ENCODE measurements at places on chromosomes 12 and 14. TPM values are rescaled to one million over a fixed set of nuclear protein-coding genes. Genes with fewer than 3 reads are reported as not detected.

The RSRC2 gene
- 138 TPM for total RNA-seq

The LALBA gene
- not detected for total RNA-seq

The P2RX2 gene
- not detected for total RNA-seq

The BCL2L14 gene
- not detected for total RNA-seq

The OTOGL gene
- total RNA-seq: 0.16 TPM

The DCAF11 gene
- total RNA-seq: 44.6 TPM

The PTCSC3 gene
- not detected for total RNA-seq

The PLEKHD1 gene
- not detected for total RNA-seq

The RASSF9 gene
- total RNA-seq: 8.5 TPM

The MGP gene
- 223 TPM for total RNA-seq

The GPD1 gene
- 0.36 TPM for total RNA-seq

The SLC17A8 gene
- not detected for total RNA-seq

The AMIGO2 gene
- total RNA-seq: 3.7 TPM

The B4GALNT1 gene
- total RNA-seq: 6.9 TPM

The TMEM233 gene
- total RNA-seq: not detected

The GPHB5 gene
- total RNA-seq: not detected

The CELA1 gene
- total RNA-seq: not detected
